ENCODE measurements at places on chromosomes 13 and 19.

DNA sequence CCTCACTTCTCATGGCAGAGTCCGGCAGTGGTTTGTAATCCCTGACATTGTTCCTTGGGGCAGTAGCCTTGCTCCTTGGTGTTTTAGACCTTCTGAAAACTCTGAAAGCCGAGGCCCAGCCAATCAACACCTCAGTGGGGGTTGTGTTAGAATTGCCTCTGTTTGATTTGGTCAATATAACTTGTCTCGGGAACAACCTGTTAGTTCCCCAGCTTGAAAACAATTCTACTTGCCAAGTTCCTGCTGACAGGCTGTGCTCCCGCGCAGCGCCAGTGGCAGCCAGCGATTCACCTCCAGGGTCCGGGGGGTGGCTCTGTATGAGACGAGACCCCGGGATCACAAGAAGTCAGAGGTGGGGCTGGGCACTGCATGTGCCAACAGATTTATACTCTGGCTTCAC lies 81.4 kb upstream of the MEDAG start:
- DNase-seq: no peak

DNA sequence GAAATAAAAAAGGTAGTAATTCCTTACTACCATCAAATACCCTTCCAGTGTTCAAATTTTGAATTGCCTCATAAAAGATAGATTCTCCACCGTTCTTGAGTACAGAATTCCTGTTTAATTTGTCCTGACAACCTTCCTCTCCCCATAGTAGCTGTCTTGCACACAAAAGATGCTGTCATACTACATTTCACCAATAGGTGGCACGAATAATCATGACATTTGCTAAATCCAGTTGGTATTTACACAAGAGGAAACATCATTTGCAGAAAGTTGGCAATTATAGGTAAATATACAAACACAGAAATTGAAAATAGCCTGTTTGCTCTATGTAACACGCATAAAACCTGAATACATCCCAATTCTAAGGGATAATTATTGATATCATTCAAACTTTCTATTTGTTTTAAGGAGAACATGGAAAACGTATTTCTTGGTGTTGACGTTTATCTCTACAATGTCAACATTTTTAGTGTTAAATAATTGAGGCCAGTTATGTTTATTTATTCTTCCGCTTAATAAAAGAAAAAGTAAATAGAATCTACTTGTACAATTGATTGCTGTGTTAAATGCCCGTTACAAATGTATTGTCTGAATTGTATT lies 58.3 kb upstream of the CLDN10 start:
- no peak for DNase-seq

DNA sequence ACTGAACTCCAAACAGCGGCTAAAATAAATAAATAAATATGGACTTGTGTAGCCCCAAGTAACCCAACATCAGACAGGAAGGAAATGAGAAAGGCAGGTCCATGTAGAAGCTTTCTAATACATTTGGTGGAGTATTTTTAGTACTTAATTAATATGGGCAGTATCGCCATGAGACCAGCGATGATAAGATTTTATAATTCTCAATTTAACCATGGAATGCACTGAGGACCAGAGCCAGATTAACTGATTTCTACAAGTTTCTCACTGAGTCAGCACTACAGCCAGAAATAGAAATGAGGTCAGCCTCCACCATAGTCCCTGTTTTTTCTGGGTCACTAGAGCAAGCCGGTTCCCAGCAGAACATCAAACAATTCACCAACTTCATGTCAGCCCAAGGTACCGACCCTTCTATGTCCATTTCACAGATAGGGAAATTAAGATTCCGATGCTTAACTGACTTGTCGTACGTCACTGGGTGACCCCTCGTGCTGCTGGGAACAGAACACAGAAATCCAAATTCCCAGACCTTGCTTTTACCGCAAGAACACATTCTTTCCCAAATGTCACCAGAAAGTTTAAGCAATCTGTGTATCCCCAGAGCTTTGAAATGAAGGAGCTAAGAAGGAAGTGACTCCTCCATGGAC lies 90.4 kb downstream of the COL4A1 start:
- peak; percentile 61 for DNase-seq

DNA sequence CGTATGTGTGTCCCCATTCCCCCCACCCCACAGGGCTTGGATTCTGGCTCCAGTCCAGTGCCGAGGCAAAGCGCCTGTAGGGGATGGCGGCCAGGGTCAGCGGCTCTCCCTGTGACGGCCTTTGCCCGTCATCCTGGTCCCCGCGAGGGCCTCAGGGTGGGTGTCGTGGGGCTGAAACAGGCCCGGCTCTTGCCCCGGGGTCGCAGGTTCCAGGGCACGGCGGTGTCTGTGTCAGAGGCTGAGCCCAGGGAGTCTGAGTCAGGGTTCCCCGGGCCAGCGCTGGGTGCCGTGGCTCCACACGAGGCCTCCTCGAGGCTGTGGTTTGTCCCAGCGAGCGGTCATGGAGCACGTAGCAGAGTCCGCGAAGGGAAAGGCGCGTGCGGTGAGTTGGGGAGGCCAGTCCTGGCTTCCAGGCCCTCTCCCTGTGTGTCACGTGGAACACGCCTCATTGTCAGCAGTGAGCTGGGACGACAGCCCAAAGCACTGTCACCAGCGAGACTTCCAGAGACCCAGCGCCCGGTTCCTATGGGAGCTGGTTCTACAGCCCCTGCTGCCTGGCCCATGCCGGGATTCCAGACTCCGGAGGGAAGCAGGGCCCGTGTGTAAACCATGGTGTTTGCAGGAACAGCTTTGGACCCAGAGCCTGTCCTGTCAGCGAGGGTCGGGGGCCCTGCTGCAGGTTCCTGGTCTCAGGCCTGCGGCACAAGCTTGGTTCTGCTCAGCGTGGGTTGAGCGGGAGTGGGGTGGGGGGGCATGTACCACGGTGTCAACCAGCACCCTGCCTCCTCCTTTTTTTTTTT lies 13.4 kb downstream of the NCLN start:
- no peak for DNase-seq

GRCh38 chr13:20924758-20925394 lies 22.3 kb upstream of the XPO4 start:
- DNase-seq: peak; percentile 45

- no peak for DNase-seq
These were observed 24.7 kb upstream of the POP4 start for GRCh38 chr19:29581398-29581797.

DNA sequence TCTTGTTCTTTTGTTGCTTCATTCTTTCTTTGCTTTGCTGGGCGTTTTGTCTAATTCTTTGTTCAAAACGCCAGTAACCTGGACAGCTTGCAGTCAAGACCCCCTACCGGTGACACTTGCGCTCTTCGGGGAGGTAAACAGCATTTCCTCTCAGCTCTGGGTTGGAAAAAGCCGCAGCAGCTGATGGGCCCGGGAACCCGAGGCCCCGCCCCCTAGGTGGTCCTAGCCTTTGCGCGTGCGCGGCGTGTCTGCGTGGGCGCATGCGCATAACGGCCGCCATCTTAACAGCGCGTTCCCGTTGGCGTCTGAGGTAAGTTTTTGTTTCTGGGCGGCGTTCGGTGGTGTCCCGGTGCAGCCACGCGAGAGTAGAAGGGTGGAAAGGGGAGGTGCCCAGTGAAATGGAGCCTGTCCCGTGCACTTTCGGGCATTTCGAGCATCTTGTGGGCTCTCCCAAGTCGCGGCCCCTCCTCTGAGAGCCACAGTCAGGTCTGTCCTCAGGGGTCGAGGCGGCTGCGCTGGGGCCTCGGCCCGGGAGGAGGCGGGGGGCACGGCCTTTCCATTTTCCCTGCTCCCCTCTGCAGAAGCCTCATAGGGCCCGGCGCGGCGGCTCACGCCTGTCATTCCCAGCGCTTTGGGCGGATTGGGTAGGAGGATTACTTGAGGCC lies at the start of gene ZNF559:
Gene ZNF559 (plus strand): TSS at position 261 of the 665 bp plus-strand sequence. CDS start 14,371 bp downstream, outside the sequence.
- peak; percentile 84 for DNase-seq

- no peak for DNase-seq
These were observed 1.2 kb upstream of the SLAIN1 start for GRCh38 chr13:77696006-77696878.

DNA sequence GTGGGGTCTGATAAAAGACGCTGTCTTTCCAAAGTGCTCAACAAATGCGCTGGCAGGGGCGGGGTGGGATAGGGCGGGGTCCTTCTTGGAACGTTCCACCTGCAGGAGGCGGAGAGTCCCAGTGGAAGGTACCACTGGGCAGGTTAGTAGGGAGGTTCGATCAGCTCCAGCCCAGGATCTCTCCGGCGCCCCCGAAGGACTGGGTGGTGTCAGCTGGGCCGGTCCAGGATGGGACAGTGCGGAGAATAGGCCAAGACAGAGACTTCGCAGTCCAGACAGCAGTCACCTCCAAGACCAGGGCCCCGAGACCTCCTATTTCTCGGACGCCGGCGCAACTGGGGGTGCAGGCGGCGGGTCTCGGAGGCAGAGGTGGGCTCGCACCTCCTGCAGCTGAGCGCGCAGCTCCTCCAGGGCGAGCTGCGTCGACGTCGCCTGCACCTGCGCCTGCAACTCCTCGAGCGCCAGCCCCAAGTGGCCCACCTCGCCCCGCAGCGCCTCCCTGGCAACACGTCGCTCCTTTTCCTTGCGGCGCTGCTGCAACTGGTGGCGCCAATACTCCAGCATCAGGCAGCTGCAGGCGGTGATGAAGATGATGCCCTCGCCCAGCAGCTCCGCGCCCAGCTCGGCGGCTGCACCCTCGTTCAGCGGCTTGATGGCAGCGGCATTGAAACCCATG lies 21.6 kb downstream of the VASP start:
- no peak for DNase-seq

DNA sequence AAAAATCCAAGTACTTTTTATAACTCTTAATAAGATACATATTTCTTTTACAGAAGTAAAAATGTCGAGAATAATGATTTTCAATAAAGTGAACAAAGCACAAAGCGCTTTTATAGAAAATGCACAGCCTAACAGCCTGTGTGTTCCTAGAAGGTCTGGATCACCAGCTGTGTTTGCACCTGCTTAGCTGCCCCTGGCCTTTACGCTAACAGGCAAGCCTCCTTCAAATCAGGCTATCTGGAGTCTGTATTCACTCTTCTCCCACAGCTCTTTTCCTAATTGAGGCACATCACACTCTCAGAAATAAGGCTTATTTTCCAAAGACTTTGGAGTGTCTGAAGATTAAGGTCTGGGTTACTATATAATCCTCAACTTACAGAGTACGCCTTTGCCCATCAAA lies 183.1 kb downstream of the LHFPL6 start:
- DNase-seq: no peak

DNA sequence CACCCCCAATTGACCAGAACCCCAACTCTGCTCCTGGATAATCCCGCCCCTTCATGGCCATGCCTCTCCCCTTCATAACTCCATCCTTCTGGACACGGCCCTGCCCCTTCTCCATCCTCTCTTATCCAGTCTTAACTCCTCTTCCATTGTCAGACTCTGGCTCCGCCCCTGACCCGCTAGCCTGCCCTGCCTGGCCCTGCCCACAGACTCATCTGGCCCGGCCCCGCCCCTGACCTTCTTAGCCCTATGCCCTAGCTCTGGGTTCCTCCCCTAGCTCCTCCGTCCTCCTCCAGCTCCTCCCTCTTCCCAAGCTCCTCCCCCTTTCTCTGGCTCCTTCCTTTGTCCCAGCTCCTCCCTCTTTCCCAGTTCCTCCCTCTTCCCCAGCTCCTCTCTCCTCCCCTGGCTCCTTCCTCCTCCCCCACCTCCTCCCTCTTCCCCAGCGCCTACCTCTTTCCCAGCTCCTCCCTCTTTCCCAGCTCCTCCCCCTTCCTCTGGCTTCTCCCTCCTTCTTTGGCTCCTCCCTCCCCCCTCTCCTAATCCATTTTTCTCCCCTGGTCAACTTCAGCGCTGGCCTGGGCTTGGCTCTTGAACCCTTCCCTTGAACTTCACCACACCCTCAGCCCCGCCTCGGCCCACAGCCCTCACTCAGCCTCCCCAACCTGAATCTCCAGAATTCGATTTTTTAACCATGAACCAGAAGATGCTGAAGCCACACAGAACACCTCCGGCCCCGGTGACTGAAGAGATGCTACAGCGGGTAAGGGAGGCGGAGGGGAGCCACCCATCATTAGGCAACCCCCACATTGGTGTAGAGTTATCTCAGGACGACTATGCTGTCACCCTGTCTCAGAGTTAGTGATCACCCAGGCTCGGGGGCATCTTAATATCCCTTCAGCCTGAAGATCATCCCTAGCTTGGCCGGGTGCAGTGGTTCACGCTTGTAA lies 9.2 kb upstream of the ZNF358 start:
- DNase-seq: peak; percentile 24

DNA sequence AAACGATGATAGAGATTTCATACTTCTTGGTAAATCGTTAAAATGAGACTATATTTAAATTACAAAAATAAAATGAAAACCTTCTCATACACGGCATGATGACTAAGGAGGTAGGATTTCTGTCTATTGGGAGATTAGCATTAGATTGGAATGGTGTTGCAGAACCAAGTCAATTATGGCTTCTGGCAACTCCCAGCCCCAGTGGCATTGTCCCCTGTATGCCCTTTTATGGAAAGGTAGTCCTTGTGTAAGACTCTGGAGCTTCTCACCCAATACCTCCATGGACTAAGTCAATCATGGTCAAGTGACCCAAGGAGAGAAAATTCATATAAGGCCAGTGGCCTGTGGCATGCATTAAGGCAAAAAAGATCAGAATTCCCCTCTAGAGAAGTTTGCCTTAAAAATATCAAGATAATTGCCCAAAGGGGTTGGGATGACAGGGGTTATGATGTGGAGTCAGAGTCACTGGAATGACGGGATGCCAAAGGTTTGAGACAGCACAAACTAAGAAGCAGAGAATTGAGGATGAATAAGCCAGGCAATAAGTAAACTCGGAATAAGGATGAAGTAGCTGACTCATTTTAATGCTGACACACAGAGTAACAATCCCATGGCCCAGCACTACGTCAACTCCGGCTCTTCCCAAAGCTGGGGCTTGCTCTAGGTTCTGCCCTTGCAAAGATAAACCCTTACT lies 57.8 kb upstream of the POSTN start:
- DNase-seq: peak; percentile 96

GRCh38 chr13:45446181-45446580 lies 18.6 kb upstream of the COG3 start:
- DNase-seq: no peak

DNA sequence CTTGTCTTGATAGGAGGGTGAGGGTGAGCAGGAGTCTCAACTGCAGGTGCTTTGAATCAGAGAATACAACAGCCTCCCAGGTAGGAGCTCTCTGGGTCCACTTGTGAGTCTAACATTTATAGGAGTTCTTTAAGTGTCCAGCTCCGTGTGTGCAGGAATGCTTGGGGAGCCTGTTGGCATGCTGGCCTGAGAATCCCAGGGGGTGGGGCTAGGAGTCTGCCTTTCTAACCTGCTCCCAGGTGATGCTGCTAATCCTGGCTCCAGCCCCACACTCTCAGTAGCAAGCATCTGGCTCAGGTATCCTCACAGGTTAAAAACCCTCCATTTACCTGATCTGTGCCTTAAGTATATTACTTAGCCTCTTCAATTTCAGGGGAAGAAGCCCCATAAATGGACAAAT lies 368.9 kb downstream of the RBM26 start:
- no peak for DNase-seq

GRCh38 chr19:22545751-22546150 lies 88.4 kb upstream of the ZNF492 start:
- no peak for DNase-seq

DNA sequence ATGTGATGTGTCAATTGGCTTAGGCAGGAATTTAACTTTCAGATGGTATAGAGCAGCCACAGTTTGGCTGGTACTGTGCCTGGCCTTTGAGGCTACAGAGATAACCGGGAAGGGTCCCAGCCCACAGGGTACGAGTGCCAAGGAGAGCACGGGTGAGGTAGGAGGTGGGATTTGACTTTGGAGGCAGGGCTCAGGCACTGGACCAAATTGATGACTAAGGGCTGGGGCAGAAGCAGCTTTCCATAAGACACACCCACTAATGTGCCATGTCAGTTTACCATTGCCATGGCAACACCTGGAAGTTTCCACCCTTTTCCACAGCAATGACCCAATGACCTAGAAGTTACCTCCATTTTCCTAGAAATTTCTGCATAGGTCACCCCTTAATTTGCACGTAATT lies 466.2 kb downstream of the TSHZ3 start:
- no peak for DNase-seq

Measured in skeletal muscle cell (primary cell).